ENCODE measurements at places on chromosomes 11 and 22.

- DNase-seq = no peak
These were observed 19.4 kb upstream of the LIN7C start for GRCh38 chr11:27525824-27526516.

DNA sequence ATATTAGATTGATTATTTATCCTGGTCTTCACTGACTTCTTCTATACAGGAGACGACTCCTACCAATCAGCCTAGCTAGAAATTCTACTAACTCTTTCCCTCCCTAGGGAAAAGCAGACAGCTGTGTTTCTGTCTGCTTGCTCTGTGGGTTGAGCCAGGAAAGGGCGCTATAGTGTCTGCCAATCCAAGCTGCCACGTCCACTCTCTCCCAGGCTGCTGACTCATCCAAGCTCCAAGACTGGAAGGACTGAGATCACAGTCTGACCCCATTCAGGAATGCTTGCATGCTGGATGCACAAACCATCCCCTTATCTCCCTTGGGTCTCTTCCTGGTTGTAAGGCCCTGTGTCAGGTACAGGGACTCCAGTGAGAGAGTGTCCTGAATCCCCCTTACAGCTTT lies 955.6 kb downstream of the OPCML start:
- no peak for DNase-seq

- DNase-seq = no peak
These were observed 802 bp upstream of the PIM3 start for GRCh38 chr22:49959782-49960158.

DNA sequence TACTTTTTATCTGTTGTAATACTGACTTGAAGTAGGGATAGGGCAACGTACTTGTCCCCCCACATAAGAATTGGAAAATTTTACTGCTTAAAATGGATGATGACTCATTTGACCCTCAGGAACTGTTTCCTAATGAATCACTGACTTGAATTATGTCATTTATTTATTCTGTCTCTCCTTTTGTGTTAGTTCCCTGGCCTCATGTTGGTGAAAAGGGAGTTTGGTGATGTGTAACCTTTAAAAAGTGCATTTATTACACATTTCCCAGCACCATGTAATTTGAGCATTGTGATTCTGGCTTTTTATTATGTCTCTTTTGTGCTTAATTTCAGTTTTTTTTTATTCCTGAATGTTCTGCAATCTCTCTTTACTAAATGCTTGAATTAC lies 20.3 kb upstream of the PGM2L1 start:
- DNase-seq = no peak

DNA sequence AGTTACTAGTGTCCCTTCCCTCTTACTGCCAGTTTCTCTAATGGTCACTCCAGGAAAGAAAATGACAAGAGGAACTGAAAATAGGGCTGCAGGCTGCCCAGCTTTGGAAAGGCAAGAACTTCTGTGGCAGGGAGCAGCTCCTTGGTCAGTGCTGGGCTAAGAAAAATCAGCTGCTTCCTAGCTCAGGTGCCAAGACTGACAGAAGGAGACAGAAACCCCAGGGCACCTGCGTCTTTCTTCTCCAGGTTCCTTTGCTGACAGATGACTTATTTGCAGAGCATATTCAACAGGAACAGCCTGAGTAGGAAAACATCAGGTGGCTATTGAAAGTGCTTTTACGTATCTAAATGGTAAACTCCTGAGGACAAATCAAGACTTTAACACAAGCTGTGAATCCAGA lies 25.4 kb downstream of the MAML2 start:
- DNase-seq = no peak

DNA sequence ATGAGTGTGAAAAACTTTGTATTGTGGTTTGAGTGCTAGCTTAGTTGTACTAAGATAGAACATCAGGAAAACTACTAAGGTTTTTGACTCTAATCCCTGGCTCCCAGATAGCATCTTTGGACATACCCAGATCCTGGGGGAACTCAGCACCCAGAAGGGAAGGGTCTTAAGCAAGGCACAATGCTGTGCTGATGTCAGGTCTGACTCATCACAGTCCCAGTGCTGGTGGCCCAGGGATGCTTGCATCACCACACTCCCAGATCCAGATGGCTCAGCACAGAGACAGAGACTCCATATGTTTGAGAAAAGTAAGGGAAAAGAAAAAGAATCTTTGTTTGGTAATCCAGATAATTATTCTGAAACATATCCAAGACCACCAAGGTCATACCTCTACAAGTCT lies 18.3 kb upstream of the OR56A3 start:
- no peak for DNase-seq

DNA sequence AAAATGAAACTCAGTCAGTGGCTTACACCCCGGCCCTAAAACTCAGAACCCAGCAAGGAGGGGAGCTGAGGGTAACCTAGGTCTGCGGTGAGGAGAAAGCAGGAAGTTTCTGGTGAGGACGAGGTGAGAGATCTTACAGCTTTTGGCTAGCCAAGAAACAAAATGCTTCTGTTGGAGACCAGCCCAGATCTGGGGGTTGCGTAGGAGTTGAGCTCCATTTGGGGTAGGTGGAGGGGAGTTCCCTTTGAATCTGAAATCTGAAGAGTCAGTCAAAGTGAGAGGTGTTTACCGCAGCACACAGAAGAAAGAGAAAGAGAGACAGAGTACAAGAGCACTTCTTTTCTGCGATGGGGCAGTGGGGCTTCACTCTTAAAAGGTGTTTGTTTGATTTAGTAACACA lies 29.6 kb downstream of the EHF start:
- DNase-seq = peak; percentile 53

DNA sequence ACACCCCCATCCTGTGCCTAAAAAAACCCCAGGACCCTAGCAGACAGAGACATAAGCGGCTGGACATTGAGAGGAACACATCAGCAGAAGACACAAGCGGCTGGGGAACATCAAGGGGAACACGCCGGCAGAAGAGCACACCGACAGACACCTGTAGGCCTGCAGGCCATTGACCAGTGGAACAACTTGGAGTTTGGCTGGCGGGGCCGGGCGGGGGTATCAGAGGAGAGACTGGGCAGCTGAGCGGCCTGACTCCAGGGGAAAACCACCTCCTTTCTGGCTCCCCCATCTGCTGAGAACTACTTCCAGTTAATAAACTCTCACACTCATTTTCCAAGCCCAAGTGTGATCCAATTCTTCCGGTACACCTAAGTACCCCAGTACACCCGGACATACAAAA lies 264.7 kb upstream of the ISX start:
- DNase-seq = no peak

DNA sequence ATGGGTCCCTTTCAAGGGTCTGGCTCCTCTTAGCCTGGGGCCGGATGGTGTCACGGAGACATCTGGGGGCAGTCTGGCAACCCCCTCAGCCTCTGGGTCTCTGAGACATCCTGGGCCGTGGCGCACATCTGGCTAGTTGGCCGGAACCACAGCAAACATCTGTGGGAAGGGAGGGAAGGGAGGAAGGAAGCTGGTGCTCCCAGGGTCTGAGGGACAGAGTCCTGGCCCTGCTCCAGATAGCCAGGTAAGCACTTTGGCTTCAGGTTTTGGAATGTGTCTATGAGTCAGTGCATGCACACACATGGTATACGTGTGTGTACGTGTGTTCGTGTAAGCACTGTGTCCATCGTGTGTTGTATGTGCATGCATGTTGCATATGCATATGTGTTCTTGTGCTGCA lies 225.1 kb downstream of the MN1 start:
- DNase-seq = no peak

GRCh38 chr22:34333285-34333684 lies 413.0 kb upstream of the LARGE1 start:
- DNase-seq = no peak

- DNase-seq = no peak
These were observed 471 bp upstream of the CEP126 start for GRCh38 chr11:101914341-101914737.

DNA sequence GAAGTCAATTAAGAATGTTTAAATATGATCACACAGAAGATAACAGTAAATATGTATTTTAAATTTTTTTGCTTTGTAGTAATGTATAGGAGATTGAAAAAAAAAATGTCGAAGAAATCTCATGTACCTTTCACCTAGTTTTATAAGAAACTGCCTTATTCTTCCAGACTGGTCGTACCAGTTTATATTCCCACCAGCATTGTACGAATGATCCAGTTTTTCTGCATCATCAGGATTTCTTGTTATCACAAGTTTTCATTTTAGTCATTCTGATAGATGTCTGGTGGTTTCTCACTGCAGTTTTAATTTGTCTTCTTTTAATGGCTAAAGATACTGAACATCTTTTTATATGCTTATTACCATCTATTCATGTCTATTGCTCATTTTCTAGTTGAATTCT lies 101.8 kb upstream of the CTSC start:
- no peak for DNase-seq

DNA sequence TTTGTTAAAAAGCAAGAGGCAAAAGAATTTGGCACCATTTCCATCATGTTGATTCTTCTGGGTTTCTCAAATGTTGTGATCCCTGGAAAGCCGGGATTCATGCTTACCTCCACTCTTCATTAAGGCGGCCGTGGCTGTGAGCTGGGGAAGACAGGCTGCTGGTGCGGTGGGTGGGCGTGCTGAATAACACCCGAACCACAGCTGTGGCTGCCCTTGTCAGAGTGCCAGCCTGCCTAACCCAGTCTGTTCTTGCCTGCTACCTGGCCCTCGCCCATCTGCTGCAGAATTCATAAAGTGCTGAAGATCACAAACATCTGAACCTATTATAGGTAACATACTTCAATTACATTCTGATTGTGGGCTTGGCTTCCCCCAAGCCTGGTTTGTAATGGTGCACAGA lies 95.8 kb upstream of the RCN1 start:
- DNase-seq = no peak

DNA sequence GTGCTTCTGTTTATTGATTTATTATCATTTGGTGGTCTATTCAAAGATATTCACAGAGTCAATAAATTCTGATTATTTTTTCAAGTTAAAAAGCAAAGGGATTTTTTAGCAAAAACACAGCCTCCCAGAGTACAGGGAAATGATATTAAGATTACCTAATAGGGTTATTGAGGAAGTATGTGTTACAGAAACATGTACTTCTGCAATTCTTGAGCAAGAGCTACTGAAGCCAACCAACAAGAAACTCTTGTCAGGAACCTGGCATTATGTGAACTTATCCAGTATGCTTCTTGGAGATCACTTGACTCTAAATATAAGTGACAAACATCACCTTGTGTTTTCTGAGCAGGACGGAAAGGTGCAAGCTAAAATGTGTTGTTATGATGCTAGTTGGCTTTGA lies 42.0 kb upstream of the CARD18 start:
- DNase-seq = no peak

DNA sequence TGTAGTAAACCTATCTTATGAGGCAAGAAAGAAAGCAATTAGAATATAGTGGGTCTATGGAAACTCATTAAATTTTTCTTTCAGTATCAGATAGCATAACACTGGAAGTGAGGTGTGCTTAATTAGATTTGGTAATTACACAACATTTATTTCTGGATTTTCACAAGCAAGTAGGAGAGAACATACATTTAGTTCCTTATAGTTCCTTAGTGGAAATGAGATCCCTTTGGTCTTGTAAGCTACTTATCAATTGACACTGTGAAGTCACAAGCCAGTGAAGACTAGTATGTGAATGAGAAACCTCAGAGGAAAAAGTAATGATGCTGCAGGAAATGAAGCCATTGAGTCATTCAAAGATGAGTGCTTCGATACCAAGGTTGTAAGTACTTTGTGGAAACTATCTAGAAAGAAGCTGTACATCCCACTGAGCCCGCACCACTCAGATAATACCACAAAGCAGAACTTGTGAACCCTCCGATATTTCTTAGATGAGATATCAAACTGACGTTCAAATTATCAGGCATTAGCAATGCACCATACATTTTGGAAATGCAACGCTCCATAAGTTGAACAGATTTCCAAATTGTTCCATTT lies 53.5 kb downstream of the ENTHD1 start:
- no peak for DNase-seq

GRCh38 chr11:68040957-68041591 lies 2.2 kb downstream of the TCIRG1 start:
- no peak for DNase-seq

- no peak for DNase-seq
These were observed 44.3 kb downstream of the CWF19L2 start for GRCh38 chr11:107413352-107413751.

DNA sequence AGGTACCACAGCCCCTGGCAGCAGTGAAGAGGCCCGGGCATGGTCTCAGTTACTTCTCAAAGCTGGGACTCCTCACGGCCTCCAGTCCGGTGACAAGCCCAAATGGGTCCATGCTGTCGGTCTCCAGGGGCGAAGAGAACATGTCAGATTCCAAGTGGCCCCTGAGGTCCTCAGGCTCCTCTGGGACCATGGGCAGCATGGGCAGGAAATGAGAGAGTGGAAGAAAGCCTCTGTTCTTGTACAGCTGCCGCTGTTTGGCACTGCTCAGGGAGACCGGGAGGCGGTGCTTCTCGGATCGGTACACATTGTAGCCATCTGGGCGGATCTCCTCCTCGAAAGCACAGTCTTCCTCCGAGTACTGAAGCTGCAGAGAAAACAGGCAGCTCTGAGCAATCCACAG lies 4.6 kb downstream of the FGF19 start:
- DNase-seq = no peak

DNA sequence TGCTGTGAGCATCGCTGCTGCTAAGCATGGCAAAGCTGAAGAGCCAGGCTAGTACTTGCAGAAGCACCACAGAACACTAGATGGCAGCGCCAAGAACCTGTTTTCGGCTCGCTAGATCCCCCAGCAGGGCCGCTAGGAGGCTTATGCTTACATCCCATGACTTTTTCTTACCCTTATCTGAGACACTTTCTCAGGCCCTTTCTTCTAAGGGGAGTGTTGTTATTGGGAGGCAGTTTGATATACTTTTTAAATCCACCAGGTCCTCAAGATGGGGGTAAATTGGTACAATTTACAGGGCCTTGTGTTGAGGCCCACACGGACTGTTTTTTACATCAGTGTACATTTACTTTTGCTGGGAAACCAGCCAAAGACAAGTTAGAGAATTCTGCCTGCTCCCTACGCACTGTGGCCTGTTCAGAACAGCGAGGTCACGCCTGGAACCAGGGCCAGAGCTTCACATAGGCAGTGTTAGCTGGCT lies 4.0 kb downstream of the TRIM6 start:
- DNase-seq = peak; percentile 31

DNA sequence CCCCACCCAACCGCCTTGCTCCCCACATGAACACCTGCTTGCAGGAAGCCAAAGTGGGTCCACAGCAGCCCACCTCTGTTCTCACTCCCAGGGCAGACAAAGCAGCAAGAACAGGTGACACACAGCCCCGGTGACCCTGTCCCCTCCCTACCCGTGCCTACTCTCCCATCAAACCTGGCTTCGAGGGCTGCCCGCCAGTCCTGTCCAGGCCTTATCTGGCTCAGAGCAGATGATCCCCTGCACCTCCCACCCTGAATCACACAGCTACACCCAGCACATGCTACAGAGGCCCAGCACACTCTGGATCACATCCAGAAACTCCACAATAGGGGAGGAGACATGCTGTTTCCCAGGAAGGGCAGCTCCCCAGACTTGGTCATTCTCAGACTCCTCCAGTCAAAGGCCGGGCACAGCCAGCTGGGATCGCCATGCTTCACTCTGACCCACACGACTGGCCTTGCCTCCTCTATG lies 6.2 kb upstream of the RGL4 start:
- no peak for DNase-seq

- DNase-seq = no peak
These were observed at the start of gene SAA1 for GRCh38 chr11:18265949-18266348. TSS of gene SAA1 (plus strand) at chr11:18266264. CDS start at chr11:18266888, 624 bp downstream.

All from activated effector memory CD4-positive, alpha-beta T cell treated with Interleukin-2 at 50 U/mL for 16 hours (primary cell).